ENCODE measurements at places on chromosomes 4 and X. TPM values are rescaled to one million over a fixed set of nuclear protein-coding genes. Genes with fewer than 3 reads are reported as not detected.

DNA sequence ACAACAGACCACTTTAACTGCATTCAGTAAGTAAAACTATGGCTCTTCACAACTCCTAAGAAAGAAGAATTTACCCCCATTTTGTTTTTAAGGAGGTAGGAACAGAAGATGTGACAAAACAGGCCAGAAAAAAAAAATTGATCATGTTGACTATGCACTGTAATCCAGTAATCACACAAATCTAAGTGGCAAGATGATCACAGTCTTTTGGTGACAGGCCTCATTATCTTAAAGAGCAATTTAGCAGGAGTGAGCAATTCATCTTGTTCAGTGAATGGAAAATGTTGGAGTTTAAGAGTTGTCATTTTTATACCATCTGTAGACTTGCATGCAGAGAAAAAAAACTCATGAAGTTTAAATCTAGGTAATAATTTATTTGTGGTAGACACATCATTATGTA lies 115.1 kb downstream of the SLC39A8 start:
- DNase-seq, result no peak

The SLC16A2 gene
- total RNA-seq, result 9.6 TPM

The GLRB gene
- 0.79 TPM for total RNA-seq

DNA sequence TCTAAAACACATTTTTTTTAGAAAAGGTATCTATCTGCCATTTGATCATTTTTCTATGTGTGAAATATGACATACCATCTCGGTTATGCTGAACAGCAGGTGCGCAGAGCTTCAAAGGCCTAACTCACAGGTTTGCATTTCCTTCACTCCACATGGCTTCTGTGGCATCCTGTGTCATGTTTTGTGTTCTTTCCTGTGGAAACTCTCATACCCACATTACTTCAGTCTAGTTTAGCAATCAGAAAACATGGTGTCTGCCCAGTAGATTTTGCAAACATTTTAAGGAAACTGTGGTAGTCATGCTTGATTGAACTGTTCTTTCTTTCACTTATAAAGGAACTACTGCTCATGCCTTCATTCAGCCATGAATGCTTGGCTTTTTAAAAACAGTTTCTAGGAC lies 11.3 kb upstream of the ARAP2 start:
- DNase-seq, result no peak

- DNase-seq, result no peak
Measured at GRCh38 chr4:111957997-111958396, 187.3 kb upstream of the FAM241A start.

The CXXC4 gene
- 4.7 TPM for total RNA-seq

The ZFYVE28 gene
- 9.6 TPM for total RNA-seq

- DNase-seq, result no peak
Measured at GRCh38 chrX:40006106-40007017, 91.4 kb downstream of the BCOR start.

DNA sequence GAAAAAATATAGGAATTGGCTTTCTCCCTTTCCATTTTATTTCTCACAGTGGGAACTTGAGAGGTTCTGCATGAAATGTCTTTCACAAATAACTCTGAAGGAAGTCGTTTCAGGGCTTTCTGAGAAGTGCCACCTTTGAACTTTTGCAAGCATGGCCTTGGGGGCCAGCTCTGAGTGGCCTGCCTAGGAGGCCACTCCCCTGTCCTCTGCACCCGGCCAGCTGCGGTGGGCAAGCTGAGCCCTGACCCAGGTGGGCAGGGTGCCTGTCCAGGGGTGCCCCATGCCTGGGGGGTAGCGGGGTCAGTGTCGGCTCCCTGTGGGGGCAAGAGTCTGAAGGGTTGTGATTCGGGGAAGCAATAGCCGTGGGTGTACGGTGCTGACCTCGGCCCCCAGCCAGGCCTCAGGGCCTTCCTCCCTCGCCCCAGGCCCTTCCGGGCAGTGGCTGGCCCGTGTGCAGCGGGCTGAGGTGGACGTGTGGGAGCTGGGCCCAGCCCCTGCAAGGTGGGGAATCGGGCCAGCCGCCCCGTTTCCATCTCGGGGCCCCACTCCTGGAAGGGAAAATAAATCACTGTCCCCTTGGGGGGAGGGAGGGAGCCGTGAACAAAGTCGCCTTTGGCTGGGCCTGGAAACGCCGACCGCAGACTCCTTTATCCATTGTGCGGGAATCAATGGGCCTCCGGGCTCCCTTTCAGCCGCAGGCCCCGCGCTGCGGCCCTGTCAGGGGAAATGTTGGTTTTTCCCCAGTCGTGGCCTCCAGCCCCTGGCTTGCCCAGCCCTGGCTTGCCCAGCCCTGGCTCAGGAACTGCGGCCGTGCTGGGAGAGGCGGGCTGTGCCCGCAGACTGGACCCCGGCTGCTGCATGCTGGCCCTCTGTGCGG lies 3.1 kb downstream of the FGFRL1 start:
- no peak for DNase-seq

DNA sequence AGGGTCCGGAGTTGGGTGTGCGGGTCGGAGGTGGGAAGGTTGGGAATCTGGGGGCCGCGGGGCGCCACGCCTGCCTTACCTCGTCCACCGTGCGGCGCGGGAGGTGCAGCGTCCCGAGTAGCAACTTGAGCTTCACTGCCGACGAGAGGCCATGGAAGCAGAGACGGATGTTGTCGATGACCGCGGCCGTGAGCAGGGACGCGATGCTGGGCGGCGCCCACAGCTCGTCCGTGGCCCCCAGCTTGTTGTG lies 178 bp downstream of the NELFA start:
- no peak for DNase-seq

DNA sequence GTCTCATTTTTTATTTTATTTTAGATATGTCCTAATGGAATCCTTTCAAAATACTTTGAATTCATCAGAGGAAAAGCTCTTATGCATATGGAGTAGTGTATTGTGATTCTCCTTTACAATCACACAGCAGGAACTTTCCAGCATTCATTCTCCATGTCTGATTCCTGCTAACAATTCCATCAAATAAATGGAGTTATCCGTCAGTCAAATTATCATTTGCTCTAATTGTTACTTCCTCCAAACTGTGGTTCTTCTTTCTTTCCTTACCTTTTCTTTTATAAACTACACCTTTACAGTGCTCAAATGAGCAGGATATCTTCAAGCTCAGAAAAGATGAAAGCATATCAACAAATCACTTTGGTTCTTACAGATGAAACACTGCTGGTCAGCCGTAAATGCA lies 80.4 kb downstream of the EPHA5 start:
- DNase-seq, result no peak

DNA sequence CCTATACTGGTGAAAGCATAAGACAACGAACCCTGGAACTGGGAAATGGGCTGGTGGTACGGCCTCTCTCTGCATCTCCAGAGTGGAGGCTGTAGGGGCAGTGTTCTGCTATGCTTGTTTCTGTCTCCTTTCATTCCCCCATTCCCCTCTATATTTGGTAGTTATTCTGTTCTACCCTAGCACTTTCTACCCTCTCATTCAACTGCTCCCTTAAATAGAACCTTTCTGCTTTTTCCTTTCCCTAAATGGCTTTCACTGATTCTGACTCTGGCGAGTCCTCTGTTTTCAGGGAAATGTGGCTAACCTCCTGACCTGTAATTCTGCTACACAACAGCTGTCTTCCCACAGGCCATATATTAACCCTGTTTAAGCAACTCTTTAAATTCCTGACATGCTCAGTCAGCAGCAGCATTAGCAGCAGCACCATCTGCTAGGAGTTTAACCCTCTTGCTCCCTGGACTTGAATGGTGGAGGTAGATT lies 94.2 kb downstream of the CXCL13 start:
- DNase-seq, result no peak

- DNase-seq, result peak; percentile 63
Measured at GRCh38 chrX:131729295-131729694, 185.4 kb downstream of the OR13H1 start.

DNA sequence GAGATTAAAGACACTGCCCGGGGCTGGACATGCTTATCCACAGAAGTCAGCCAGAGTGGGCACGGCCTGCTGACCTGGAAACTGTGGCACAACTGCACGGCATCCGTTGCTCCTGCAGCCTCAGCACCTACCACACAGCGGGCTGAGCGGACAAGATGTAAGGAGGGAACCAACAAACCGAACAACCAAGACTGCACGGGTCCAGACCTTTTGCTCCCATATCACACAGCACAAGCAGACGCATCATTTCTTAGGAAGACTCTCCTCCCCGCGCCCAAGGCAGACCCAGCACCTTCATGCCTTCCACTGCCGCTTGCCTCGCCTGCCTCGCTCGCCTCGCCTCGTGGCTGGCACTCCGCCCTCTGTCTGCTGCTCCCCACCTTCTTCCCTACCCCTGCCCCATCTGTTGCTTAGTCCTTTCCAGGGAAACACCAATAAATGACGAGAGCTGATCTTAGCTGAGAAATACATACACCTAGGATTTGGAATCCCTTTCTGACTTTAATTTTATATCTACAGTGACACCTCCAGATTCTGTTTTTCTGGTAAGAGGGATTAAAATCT lies 79.0 kb downstream of the AFAP1 start:
- no peak for DNase-seq

The CSTF2 gene
- total RNA-seq, result 7.8 TPM

- no peak for DNase-seq
Measured at GRCh38 chrX:64182208-64182607, 23.3 kb downstream of the AMER1 start.

DNA sequence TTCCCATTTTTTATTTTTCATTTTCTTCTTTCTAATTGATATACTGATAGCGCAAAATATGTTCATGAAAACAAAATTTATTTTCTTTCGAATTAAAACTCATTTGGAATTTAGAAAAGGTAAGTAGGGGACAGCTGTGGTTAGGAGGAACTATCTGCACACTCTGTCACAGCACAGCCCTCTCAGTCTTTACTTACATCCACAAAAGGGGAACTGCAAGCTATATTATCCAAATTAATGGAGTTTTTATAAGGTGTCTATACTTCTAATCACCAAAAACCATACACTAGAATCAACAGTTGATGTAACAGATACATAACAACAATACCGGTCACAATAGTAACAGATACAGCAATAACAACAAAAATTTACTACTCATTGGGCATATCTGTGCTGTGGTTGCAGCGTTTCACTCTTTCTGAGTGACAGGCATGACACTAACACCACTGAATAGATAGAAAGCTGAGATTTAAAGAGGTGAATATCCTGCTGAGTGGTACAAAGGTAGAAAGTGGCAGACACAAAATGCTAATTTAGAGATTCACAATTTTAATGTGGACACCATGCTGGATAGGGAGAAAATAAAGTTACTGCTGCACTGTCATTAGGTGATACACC lies 160.7 kb downstream of the PPP3CA start:
- no peak for DNase-seq

- DNase-seq, result no peak
Measured at GRCh38 chr4:109703664-109704361, 568 bp upstream of the CASP6 start.

DNA sequence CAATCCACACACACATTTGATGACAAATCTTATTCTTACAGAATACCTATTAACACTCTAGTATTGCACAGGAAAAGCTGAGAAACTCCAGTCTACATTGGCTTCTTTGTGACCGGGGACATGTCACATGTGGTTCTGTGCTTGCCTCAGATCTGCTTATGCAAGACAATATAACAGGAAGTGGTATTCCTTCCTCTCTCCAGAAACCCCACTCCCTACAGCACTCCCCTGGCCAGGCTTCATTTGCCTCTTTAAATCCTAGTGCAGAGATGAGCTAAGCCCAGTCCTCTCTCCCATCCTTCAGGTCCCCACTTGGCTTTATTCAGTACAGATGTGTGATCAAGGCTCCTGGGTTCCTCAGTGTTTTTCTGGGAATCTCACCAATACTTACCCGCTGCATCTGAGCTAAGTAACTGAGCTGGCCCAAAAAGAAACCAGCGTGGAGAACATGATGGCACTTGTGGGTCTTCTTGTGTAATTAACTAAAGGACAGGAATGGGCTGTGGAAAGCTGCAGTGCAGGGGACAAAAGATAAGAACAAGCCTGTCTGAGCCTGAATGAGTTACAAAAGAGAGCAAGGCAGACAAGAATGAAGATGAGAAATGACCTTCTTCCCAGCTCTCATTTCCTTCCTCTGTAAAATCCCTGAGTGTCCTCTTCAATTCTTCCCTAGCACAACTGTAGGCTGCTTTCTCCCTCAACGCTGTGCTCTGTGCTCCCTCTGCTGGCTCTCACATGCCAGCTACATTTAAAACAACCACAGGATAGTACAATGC lies 105.6 kb downstream of the HNRNPD start:
- DNase-seq, result no peak

The FSTL5 gene
- not detected for total RNA-seq

DNA sequence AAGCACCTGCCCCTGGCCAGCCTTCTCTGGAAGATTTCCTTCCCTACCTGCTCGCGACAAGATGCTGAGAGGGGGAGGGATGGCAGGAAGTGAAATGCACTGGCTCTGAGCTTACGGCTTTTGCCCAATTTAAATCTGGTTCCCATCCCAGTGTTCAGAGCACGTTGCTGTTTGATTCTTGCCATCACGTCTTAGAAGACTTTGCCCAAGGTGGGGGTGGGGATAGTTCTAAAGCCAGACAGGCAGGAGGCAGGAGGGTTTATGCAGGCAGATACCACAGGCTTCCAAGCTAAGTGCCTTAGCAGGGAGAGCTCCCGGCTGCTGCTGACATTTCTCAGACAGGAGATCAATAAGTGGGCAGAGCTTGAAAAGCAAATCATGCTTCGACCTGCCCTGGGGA lies 393.9 kb downstream of the MID1IP1 start:
- no peak for DNase-seq

GRCh38 chr4:67635331-67635730 lies 65.6 kb downstream of the UBA6 start:
- no peak for DNase-seq

The TLL1 gene
- 22.2 TPM for total RNA-seq

- DNase-seq, result no peak
Measured at GRCh38 chr4:62709618-62710252, 1509.6 kb downstream of the ADGRL3 start.

DNA sequence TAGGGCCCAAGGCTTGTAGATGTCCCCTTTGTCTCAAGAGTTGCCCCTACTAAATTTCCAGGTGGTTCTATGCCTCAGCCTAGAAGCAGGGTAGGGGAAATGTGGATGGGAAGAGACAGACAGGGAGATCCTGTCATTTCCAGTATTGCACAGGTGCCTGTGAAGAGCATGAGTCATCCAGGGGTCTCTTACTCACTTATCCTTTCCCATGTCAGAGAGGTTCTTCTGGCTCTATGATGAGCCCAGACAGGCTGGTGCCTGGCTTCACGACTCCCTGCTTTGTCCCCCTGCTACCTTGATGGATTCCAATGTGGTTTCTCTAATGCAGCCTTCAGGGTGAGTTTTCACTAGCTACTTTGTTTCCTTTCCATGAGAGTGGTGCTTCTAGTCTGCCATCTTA lies 35.2 kb upstream of the DDX60 start:
- no peak for DNase-seq

GRCh38 chr4:177371461-177371860 lies 61.8 kb downstream of the NEIL3 start:
- DNase-seq, result no peak

The ARMCX2 gene
- 19.2 TPM for total RNA-seq

The SLC6A14 gene
- total RNA-seq, result not detected

DNA sequence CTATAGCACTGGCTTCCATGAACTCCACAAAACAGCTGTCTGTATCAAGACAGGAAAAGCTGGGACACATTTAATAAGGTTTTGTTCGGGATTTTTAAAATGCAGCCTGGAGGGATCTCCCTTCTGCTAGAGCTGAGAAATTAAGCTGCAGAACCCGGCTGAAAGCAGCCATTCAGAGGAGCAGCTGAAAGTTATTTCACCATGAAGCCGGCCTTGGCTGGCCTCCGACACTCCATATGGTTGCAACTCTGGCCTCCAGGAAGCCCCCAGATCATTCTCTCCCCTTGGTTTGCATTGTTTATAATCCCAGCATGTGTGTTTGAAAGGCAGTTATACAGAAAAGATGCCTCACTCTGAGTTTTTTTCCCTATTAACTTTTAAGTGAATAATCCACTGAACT lies 239.4 kb downstream of the SPATA18 start:
- DNase-seq, result no peak

- no peak for DNase-seq
Measured at GRCh38 chrX:18455384-18455783, 30.0 kb downstream of the CDKL5 start.
